ENCODE measurements at places on chromosomes 6 and 20.

GRCh38 chr6:13457577-13457976 is 29.8 kb downstream of the GFOD1 start:
- DNase-seq = no peak

DNA sequence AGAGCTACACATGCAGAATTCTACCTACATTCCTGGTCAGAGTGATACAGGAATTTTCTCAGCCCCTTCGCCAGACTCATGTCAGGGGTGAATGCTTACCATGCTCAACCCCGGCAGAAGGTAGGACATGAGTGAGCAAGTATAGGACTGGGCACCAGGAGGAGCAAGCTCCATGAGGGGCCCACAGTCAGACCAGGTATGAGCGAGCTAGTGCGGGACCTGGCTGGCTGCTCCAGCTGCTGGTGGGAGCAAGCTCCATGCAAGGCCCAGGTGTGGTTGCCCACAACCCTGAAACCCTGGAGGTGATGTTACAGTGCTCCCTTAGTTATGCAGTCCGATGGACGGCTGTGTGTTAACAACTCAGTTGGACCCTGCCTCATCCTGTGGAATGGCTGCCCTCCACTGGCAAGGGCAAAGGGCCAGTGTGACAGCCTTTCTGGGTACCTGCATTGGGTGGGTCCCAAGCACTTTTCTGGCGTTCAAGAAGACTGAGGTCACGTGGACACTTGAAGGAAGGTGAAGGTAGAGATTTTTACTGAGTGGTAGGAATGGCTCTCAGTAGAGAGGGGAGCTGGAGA is 503.5 kb upstream of the CITED2 start:
- DNase-seq = no peak

DNA sequence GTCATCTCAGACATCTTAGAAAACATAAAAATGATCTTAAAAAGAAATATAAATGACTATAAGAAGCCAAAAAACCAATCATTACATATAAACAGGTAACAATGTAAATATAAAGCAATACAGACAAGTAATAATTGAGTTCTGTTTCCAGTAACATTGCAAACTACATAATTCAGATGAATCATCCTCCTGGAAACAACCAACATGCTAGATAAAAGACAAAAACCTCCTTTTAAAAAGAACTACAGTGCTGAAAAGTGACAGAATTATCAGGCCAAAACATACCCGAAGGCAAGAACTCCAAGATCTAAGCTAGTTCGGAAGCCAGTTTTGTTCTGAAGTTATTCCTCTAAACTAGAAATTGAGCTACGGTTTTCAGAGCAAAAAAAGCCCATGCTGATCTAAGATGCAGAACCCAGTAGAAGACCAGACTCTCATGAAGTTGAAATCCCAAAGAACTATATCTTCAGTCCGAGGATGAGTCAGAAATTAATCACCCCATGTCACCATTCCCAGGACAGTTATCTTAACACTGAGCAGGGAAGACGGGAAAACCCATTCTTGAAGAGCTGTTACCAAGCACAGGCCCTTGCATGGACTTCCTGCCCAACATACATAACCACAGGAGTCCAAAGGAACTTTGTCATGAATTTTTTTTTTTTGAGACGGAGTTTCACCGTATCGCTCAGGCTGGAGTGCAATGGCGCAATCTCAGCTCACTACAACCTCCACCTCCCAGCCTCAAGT is 9.8 kb downstream of the PGM3 start:
- no peak for DNase-seq

DNA sequence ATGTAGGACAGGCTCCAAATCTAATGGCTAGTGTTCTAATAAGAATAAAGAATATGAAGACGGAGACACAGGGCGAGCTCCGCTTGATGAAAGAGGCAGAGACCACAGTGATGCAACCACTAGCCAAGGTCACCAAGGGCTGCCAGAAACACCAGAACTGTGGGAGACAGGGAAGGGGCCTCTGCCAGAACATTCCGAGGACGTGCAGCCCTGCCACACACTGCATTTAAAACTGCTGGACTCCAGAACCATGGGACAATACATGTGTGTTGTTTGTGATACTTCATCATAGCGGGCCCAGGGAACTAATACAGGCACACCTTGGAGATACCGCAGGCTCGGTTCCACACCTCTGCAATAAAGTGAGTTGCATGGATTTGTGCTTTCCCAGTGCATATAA is 2.9 kb upstream of the THBS2 start:
- no peak for DNase-seq
